ENCODE measurements at places on chromosomes 3 and 15.

DNA sequence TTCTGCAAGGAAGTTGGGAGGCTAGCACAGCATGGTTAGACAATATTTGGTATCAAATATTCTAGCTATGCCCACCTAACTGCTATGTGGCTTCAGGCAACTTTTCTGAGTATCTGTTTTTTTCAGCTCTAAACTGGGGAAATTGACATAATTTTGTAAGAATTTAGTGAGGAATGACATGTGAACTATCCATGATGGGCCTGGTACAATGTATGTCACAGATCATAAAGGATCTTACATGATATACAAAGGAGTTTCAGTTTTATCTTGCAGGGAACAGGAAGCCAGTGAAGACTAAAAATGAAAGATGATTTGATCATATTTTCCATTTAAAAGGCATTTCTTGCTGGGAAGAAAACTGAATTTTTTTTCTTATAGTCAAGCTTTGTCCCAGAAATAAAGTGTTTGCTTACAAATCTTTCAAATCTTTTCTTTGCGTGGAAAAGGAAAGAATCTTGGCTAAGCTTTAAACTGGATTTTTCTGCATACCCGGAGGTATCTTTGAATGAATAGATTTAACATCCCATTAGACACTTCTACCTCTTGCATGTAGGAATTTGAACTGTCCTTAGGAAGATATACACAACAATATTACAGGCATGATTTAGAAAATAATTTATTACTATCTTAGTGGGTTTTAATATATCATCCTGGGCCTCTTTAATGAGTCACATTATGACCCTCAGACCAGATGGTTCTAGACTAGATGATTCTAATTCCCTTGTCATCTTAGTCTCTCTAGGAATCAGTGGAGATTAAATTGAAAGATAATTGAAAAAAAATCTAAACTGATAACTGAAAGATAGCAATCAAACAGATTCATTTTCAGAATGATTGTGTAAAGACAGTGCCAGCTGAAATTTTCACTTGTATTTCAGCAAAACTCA is 436.0 kb upstream of the THBS1 start:
- DNase-seq, result no peak

GRCh38 chr3:179474480-179474879 is 23.2 kb upstream of the GNB4 start:
- no peak for DNase-seq

GRCh38 chr3:156024904-156025533 is 95.4 kb upstream of the KCNAB1 start:
- DNase-seq, result no peak

GRCh38 chr15:66084704-66085103 is 168.8 kb downstream of the MEGF11 start:
- DNase-seq, result no peak

DNA sequence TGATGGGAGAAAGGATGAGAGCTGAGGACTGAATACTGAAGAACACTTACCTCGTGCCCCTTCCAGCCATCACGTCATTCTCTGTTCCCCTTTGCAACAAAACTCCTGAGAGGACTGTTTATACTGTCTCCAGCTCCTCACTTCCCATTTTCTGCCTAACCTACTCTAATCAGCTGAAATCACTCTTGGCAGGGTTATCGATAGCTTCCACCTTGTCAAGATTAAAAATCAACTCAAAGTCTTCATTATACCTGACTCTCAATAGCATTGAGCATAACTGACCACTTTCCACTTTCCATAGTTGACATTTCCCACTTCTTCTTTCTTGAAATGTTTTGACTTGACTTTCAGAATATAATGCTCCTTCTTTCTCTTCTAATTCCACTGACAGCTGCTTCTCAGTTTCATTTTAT is 4.3 kb downstream of the BTBD1 start:
- no peak for DNase-seq

DNA sequence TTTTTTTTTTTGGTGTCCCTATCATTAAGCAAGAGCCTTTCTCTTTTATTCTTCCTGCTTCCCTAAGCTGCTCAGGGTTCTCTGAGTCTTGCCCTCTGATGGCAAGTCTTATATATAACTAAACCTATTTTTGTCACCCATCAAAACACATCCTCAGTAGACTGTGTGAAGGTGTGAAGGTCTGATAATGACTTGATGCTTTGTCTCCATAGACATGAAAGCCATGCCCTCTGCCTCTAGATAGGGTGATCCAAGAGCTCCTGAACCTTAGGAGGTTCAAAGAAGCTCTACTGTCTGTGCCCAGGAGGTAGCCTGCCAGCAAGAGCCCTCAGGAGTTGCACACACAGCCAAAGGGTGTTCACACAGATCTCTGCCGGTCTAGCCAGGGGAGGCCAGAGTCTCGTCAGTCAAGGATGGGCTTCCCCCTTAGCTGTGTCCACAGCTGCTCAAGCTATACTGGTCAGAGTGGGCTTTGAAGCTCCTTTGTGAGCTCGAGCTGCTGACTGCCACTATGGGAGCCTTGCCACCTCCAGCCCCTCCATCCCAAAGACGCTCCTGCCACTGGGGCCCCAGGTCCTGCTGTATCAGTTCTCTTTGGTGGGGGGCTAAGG is 13.1 kb upstream of the SNX22 start:
- DNase-seq, result no peak

- DNase-seq, result no peak
These were observed 4.2 kb downstream of the SLC28A1 start for GRCh38 chr15:84888639-84889038.
